ENCODE measurements at places on chromosomes 2 and 18.

- DNase-seq = no peak
Measured at GRCh38 chr2:184799379-184799778, 201.1 kb downstream of the ZNF804A start.

DNA sequence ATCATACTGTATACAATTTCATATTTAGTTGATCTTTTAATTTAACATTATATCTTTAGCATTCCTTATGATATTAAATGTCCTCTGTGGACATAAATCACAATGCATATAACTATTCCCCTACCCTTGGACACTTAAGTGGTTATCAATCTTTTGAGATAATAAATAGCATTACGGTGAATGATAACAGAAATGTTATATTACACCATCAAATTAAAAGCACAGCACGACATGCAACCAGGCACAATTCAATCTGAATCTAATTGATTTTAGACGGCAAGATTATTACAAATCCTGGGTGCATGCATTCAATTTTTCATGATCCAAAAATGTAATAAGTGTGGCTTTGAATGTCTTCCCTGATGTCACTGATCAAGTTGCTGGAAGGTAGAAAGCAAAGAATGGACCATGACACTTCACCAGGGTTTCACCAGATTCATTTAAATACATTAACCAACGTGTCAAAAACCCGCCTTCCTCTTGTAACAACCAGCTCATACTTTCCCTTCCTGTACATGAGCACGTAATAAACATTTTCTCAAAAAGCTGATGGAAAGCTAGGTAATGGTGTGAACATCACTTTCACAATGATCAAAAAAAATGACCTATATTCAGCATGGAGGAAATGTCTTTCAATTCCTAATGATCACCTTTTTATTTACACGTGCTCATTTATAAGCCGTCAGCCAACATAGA lies 513.7 kb upstream of the ID2 start:
- no peak for DNase-seq

DNA sequence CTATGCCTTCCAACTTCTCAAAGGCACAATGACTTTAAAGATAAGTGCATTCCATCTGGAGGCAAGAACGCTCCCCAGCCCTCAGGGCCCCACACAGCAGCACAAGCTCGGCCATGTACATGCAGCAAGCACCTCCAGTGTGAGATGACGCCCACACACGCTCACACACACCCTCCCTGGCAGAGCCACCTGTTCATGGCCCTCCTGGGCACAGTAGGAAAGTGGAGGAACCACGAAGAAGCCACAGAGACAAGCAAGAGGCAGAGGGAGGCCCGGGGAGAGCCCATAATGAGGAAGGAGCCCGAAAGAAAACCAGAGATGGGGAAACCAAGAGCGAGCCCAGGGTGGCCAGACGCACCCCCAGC lies 21.7 kb downstream of the BIN1 start:
- peak; percentile 31 for DNase-seq

DNA sequence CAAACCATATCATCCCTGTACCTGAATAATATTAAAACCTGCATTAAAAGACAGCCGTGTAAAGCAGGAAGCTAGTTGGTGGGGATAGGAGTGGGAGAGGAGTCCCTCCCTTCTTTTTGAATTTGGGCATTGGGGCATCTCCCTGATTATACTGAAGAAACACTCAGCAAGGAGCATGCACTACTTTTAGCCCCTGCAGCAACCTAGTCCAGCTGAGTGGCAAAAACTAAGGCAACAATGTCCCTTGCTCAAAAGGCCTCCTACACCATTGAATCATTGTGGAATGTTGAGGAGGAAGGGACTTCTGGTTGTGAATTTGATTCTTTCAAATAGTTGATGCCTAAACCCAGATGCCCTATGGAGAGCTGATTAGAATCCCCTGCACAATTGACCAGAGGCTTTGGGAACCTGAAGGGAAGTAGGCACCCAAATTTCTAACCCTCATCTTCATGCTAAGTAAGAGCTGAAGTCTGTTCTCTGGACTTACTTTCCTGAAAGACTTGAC lies 111.7 kb downstream of the DDX1 start:
- no peak for DNase-seq

Data from naive thymus-derived CD4-positive, alpha-beta T cell (primary cell).